Psoas muscle (tissue), 8 donors: ENCODE measurements at places on chromosomes 1 and 21. TPM values are rescaled to one million over a fixed set of nuclear protein-coding genes. Genes with fewer than 3 reads are reported as not detected.

The CFAP298 gene
- 64.8 TPM for polyA plus RNA-seq

The EPS8L3 gene
- 0.57 TPM for polyA plus RNA-seq

The USP48 gene
- 13.0 TPM for polyA plus RNA-seq

The NCAM2 gene
- 0.14 TPM for polyA plus RNA-seq

The HOOK1 gene
- not detected for polyA plus RNA-seq

The OLFM3 gene
- not detected for polyA plus RNA-seq

The TAF1A gene
- 4.9 TPM for polyA plus RNA-seq

DNA sequence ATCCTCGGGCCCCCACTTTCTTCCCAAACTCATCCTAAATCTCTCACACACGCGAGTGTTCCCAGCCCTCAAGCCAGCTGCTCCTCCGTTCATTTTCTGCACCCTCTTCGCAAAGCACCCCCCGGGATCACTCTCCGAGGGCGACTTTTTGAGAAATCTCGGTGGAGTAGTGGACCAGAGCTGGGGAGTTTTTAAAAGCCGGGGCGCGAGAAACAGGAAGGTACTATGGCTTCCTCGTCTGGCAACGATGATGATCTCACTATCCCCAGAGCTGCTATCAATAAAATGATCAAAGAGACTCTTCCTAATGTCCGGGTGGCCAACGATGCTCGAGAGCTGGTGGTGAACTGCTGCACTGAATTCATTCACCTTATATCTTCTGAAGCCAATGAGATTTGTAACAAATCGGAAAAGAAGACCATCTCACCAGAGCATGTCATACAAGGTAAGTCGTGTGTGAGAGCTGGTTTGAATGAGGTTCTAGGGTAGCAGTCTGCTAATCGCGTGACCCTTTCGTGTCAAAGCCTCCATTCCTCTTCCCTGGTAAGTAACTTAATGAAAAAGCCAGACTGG, 800 bp downstream of the DR1 start:
- no peak for DNase-seq

DNA sequence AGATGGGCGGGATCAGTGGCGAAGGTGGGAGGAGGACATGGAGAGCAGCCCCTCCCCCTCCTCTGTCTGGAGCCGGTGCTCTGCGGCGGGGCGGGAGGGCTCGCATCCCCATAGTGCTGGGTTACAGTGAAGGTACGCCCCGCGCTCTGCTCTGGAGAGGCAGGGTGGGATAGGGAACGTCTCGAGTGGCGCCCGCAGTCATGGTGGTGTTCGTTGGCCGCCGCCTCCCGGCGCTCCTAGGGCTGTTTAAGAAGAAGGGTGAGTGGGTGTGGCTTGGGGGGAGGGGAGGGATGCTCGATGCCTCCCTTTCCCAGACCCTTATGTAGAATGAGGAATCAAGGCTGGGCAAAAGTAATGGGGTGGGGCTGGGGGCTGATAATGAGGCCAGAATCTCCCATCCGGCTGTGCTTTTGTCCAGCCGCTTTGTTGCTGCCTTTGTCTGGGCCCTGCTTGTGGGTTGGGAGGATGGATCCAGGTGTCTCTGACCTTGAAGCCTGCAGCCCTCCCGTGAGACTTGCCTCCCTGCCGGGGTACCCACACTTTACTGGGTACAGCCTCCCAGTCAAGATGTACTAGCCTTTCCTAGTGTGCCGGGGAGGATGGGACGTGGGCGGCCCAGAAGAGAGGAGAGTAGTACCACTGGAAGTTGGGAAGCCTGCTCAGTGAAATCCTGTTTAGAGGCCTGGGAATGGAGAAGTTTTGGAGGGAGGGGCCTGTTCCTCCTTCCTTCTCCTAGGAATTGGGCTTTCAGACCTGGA, 51.4 kb downstream of the YARS1 start:
- no peak for DNase-seq

- DNase-seq: no peak
Observed at GRCh38 chr1:104720741-104721140, 971.0 kb downstream of the AMY1C start.

DNA sequence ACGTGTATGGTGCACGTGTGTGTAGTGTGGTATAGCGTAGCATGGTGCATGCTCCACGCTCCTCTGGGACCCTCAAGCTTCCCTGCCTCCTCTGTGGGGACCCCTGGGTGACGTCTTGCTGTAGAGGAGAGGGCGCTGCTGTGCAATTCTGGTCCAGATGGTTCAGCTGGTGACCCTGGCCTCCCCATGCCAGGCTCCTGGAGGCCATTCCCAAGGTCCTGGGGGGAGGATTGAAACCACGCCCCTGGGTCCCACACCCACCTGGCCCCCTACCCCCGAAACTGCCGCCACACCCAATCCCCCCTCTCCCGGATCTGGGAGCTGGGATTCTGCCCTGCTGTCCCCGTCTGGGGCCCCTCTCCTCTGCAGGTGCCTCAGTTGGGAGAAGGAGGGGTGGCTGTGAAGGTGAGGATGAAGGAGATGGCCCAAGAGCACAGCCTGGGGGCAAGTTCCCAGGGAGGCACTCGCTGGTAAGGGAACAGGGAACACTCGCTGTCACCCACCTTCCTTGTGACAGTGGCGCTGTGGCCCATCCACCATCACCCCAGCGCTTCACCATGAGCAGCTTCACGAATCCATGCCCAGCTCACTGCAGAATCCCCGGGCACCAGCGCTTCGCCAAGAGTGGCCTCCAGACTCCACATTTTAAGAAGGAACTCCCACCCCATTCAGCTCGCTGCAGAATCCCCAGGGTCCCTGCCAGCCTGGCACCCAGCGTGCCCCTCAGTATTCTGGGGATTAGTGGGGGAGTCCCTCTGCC, 38.0 kb downstream of the WDR4 start:
- no peak for DNase-seq

GRCh38 chr1:227365473-227366431, 47.5 kb upstream of the CDC42BPA start:
- no peak for DNase-seq

GRCh38 chr1:175195281-175195680, 2.7 kb upstream of the KIAA0040 start:
- DNase-seq: no peak

- DNase-seq: no peak
Observed at GRCh38 chr1:185453496-185454192, 136.6 kb upstream of the IVNS1ABP start.

DNA sequence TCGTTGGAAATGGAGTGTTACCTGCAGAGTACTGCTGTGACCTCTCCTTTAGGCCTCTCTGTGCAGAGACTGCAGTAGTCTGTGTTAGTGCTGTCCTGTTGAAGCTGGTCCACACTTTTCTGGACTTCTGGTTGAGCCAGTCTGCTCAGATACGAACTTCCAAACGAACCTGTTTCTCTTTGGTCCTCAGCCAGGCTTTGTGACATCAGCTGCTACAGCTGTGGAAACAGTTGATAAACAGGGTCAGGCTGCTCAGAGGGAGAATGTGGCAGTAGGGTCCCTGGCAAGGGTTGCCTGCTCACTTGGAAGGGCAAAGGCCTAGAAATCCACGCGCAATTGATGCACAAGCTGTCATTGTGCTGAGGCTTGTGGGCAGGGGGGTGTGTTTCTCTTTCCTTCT, 98.8 kb downstream of the NOS1AP start:
- DNase-seq: no peak

- DNase-seq: no peak
Observed at GRCh38 chr1:185565302-185565701, 168.9 kb upstream of the HMCN1 start.

DNA sequence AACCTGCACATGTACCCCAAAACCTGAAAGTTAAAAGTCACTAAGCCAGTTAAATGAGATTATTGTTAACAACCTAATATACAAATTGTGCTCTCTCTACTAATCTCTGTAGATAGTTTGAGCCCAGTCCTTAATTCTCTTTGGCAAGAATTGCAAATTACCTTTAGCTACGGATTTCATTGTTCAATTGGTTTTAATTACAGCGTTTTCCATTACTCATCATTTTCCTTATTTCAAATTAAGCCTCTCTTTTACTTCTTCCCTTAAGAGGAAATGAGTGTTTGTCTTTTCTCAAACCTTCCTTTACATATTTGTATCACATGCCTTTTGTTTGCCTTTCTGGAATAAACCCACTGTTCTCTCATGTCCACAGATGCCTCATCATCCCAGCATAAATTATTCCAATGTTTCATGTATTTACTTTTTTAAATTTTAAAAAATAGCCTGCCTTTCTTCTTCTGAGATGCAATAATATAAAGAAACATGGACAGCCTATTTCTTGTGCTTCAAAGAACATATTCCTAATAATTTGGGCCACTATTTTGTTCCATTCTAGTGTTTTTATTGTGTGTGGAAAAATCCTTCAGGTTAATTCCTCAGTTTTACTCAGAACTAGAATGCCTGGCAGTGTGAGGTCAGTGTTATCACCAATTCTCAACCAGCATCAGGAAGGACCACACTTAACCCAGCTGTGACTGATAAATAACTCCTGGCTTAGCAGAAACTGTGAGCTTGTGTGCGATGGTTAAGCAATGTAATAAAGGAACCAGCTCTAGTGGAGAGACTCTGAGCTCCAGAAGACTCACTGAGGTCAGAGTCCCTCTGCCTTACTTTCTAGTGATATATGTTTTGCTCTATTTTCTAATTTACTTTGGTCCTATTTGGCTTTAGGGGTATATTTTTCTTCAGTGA, 600.5 kb downstream of the LTN1 start:
- no peak for DNase-seq

DNA sequence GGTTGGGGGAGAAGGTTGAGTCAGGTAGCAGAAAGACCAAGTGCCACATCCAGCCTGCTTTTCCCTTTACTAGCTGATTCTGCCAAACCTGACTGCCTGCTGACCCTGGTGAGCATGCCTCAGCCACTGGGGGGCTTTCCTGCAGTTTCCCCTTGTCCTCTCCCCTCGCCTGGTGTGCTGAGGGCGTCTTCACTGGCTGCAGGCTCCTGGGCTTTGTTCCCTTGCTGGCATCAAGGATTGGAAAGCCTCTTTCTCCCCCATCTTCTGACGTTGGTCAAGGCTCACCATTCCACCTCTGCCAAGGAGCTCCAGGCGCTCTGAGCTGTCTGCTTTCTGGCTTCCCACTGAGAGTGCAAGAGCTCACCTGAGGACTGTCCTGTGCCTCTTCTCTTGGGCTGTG, 28.4 kb downstream of the MAN1C1 start:
- no peak for DNase-seq

DNA sequence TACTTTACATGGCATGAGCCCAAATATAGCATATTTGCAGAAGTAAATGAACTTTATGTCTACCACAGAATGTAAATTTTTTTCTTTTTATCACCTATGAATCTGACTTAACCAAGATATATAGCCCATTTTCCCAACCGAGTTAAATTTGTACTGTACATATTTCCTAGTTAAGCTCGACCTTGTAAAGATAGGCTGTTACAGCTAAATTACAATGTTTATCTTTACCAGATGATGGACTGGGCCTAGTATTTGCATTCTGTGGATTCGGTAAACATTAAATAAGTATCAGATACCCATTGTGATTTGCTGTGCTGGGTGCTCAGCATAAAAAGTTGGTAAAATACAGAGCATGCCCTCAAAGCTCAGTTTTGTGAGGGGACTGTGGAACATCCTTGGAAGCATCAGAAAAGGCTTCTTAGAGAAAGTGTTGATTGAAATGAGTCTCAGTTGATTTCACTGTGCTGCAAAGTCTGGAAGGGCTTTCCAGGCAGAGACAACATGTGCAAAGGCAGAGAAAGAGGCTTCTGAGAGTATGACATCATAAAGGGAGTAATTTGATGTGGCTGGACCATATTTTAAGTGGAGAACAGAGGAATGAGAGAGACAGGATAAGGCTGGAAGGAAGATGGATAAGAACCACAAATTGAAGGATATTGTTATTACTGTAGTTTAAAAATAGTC, 27.4 kb downstream of the MORC3 start:
- no peak for DNase-seq
